ENCODE measurements at places on chromosomes 13 and 19. TPM values are rescaled to one million over a fixed set of nuclear protein-coding genes. Genes with fewer than 3 reads are reported as not detected.

Gene UBE2L5
- total RNA-seq: not detected

Gene ZNF610
- 6.0 TPM for total RNA-seq

Gene ARHGAP45
- 42.4 TPM for total RNA-seq

Gene KASH5
- not detected for total RNA-seq

DNA sequence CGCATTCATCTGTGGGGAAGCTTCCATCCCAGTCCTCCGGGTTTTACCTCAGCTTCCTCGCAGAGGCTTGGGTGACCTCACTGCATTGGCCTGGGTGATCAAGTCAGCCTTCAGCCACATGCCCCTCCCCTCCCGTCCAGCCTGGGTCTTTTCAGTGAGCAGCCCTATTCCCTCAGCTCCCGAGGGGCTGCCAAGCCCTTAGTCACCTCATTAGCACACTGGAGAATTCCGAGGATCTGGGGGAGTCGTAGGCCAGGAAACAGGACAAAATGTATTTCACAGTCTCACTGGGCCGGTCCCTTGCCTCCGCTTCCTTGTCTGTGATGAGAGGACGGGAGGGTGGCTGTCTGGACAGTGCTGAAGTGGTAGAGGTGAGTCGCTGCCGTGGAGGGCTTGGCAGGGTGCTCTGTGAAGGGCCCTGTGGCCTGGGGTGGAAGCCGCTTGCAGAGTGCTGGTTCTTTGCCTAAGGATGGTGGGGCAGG, 19.9 kb downstream of the KDM4B start:
- DNase-seq: no peak

GRCh38 chr13:46380242-46380641, 6.8 kb downstream of the RUBCNL start:
- no peak for DNase-seq

GRCh38 chr13:99991013-99991827, 9.6 kb downstream of the ZIC2 start:
- DNase-seq: no peak

GRCh38 chr19:5048727-5049553, 80.0 kb downstream of the KDM4B start:
- DNase-seq: no peak

DNA sequence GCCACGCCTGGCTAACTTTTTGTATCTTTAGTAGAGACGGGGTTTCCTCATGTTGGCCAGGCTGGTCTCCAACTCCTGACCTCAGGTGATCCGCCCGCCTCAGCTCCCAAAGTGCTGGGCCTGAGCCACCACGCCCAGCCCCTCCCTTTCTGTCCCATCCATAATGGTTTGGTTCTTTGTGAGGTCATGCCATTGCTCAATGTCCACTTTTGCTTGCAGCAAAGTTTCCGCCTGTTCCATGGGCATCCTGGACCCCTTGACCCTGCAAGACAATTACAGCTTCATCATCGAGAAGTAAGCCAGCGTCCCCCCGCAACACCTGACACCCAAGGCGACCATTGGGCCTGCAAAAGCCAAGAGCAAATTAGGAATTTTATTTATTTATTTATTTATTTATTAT, 16.6 kb downstream of the PRR22 start:
- no peak for DNase-seq

- no peak for DNase-seq
Observed at GRCh38 chr13:27027086-27027667, 144.4 kb downstream of the USP12 start.

DNA sequence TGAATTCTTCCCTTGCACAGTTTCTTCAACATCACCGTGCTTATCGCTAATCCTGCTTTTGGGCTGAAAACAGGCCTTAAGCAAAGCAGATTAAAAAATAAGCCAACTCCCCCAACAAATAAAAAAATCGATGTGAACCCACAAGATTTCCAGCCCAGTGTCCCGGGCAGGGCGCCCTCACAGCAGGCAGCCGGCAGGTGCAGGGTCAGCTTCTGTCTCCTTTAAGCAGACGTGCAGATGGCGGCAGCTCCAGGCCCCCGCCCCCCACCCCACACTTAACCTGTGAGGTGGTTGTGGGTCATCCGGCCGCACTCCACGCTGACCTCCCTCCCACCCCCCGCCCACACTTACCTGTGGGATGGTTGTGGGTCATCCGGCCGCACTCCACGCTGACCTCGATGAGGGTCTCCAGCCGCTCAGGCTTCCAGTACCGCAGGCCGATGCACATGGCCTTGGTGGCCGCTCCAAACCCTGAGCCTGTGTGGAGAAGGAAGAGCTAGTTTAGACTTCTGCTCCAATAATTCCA, 19.8 kb downstream of the ADPRHL1 start:
- DNase-seq: no peak

DNA sequence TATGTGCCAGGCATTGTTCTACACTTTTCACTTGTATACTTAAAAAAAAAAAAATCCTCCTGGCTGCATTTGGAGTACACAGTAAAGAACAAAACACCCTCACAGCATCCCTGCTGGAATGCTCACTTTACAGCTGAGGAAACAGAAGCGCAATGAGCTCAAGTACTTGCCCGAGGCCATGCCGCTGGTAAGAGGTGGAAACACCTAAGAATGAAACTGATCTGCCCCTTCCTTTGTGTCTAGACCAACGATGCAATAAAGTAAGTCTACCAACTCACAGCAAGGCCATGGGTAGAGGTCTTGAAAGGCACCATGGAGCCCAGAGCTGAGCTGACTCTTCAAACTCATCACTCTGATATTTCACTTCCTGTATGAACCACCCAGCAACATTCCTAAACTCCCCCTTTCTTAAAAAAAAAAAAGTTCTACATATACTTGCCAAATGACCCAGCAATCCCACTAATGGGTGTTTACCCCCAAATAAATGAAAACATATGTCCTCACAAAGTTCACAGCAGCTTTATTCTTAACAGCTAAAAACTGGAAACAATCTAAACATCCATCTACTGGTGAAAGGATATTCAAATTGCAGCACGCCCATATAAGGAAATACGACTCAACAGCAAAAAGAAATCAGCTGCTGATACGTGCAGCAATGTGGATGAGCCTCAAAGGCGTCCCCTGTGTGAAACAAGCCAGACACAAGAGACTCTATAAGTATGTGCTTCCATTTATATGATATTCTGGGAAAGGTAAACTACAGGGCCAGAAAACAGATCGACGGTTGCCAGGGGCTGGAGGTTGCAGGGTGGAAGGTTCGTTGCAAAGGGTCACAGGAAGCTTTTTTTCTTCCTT, 236.6 kb upstream of the MAB21L1 start:
- DNase-seq: no peak

GRCh38 chr13:28529836-28530235, 34.9 kb upstream of the FLT1 start:
- DNase-seq: no peak

DNA sequence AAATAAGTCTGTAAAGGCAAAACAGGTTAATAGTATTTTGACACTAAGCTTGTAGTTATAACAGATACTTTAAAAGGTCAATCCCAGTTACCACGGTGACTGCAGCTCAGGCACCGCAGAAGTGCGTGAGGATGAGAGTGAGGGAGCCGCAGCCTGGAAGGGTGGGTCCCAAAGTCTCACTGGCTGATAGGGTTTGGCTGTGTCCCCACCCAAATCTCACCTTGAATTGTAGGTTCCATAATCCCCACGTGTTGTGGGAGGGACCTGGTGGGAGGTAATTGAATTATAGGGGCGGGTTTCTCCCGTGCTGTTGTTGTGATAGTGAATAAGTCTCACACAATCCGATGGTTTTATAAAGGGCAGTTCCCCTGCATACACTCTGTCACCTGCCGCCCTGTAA, 40.0 kb upstream of the GAS6 start:
- no peak for DNase-seq

- DNase-seq: peak; percentile 86
Observed at GRCh38 chr19:13849991-13850909, 26.7 kb upstream of the NANOS3 start.

Measured in mucosa of gallbladder (tissue), 1 donor.